ENCODE measurements at places on chromosomes 1 and 21. TPM values are rescaled to one million over a fixed set of nuclear protein-coding genes. Genes with fewer than 3 reads are reported as not detected.

GRCh38 chr1:243286409-243287122 is 30.7 kb downstream of the SDCCAG8 start:
- DNase-seq: peak; percentile 49

GRCh38 chr1:17561561-17561985 is 22.1 kb downstream of the ARHGEF10L start:
- peak; percentile 80 for DNase-seq

DNA sequence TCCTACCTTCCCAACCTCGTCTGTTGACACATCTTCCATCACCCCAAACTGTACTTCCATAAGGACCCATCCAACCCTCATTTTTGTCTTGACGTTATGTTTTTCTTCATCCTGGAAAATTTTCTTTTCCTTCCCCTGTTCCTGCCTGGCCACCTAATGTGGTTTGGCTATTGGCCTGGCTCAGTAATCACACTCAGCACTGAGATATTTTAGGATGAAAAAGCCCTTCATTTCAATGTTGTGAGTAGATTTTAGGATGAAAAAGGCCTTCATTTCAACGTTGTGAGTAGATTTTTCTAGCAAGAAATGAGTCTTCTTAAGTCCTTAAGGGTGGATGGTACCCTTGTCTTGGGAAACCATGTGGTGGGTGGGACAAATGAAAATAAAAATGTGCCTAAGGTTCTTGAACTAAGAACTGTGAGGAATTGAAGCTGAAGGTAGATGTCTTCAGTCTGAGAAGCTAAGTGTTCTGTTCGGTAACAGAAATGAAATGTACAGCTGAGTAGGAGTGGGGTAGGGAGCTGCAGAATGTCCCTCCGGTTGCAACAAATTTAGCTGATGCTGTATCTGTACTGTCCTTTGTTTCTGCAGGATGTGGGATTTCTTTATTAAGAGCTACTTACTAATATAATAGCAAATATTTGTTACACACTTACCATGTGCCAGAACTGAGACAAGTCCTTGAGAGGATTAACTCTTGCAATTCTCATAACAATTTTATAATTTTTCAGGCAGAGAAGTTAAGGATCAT is 36.1 kb downstream of the DNTTIP2 start:
- peak; percentile 83 for DNase-seq

Gene RNU1-3
- under 0.01 TPM for total RNA-seq

DNA sequence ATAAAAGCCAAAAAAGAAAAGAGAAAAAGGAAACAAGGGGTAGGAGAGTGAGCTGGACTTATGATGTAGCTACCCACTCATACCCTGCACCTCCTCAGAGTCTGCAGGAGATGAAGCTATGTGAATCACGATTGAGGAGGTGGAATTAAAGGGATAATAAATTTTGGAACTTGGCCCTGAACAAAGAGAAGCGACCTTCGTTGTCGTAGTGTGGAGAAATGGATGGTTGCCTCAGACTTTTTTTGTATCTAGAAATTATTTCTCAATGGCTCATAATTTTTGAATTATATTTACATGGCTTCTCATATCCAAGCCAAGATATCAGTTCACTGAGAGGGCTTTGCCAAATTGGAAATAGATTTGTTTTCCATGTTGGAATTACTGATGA is 37.8 kb upstream of the SIPA1L2 start:
- DNase-seq: peak; percentile 75

Gene CD48
- not detected for total RNA-seq
